IPS DF 19.7 (cell line): ENCODE measurements at places on chromosomes 13 and 19.

DNA sequence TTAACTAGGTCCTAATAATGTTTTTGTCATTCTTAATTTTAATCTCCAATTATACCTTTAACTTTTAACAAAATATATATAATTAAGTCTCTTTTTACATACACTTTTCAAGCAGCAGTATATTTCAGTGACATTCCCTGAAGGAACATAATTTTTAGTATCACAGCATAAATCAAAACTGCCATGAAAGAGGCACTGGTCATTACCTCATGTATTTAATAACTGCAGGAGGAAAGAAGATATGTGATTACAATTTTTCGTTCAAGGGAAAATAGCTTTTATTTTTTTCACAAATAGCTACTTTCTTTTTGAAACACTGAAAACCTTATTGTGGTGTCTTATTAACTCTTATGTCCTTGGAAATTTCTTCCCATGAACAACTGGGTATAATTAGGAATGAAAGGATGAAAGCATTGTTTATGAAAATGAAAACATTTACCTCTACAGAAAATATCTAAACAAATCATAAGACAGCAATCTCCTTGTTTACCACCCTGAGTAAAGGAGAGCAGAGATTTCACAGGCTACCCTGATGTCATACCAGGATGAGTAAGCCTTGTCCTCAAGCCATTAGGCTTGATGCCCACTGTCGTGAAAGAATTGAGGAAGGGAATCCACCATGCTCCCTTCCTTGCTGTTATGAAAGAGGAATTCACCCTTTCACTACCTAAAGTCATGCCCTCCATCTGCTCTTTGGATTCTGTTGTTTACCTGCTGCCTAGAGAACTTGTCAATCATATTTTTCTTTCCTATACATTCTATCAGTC lies 877.2 kb upstream of the PCDH20 start:
- DNase-seq = no peak

- DNase-seq = no peak
These were observed 119.0 kb upstream of the KLF12 start for GRCh38 chr13:74253161-74253560.

DNA sequence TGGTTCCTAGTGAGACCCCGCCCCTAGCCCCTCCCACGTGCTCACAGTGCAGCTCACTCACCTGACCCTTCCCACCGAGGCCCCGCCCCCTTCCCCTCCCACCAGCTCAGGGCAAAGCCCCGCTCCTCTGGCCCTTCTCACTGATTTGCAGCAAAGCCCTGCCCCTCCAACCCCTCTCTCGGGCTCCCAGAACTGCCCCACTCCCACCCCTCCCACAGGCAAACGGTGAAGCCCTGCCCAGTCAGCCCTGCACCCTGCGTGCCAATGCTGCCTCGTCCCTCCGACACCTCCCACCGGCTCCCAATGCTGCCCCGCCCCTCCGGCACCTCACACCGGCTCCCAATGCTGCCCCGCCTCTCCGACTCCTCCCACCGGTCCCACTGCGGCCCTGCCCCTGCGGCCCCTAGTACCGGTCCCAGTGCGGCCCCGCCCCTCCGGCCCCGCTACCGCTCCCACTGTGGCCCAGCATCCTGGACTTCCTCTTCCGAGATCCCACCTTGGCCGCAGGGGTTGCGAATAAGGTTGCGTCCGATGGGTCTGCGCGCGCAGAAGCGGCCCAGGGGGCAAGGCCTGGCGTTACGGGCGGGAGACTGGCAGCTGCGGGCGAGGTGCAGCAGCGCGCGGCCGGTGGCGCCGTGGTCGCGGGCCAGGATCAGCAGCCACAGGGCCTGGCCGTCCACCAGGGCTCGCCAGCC lies 834 bp downstream of the FBXO27 start:
- DNase-seq = peak; percentile 75

GRCh38 chr13:33509642-33510229 lies 224.2 kb upstream of the STARD13 start:
- no peak for DNase-seq

- DNase-seq = no peak
These were observed 22.6 kb downstream of the HDGFL2 start for GRCh38 chr19:4494691-4495064.
